ENCODE measurements at places on chromosomes 3 and 15.

DNA sequence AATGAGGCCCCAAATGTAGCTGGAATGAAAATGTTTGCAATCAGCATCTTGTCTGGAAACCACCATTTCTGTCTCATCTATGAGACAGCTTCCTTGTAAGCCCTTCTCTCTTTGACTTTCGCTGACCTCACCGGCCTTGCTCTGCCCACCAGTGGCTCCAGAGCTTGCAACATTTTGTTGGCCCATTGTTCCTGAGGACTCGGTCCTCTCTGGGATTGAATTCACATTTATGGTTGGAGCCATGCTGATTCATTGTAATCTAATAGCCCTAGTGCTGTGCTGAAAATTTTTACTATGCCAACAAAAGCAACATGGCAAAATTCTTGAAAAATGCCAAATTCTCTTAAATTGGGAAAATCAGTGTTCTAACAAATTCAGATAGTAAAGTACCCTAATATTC is 37.2 kb downstream of the ABHD5 start:
- DNase-seq: no peak

- DNase-seq: peak; percentile 45
Observed at GRCh38 chr3:70049761-70050160, 50.2 kb downstream of the SAMMSON start.

GRCh38 chr15:88476635-88477060 is 9.1 kb downstream of the MRPS11 start:
- DNase-seq: peak; percentile 33

DNA sequence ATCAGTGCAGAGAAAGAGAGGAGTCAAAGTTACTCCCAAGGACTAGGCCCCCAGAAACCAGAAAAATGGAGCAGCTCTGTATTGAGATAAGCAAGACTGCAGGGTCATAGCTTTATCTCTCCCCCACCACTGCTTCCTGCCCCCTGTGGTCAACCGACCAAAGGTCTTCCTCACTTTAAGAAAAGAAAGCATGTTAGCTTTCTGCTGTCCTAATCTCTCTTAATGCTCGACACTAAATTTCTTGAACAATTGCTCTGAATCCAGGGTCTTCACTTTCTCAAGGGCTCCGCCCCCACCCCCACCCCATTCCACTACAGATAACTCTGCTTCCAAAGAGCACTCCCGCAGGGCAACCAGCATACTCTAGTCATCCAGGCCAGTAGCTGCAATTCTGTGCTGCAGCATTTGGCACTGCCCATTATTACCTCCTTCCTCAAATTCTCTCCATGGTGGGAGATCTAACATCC is 31.9 kb downstream of the TNIK start:
- no peak for DNase-seq

GRCh38 chr15:87374339-87374738 is 882.2 kb downstream of the NTRK3 start:
- DNase-seq: peak; percentile 38

DNA sequence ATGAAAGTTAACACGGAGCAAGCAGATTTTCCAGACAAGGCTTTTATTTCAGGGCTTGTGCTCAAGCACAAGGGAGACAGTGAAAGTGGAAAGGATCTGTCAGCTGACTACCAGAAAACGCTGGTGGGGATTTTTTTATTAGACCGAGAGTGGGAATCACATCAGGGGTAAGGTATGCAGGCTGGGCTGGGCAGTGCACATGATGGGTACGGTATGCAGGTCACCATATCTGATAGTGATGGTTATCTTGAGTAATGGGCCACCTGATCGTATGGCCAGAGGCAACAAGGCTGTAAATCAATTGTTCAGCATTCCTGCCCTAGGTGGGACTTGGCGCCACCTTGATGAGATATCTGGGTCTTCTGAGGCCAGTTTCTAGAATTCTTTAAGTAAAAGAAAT is 36.9 kb upstream of the PIAS1 start:
- DNase-seq: no peak

DNA sequence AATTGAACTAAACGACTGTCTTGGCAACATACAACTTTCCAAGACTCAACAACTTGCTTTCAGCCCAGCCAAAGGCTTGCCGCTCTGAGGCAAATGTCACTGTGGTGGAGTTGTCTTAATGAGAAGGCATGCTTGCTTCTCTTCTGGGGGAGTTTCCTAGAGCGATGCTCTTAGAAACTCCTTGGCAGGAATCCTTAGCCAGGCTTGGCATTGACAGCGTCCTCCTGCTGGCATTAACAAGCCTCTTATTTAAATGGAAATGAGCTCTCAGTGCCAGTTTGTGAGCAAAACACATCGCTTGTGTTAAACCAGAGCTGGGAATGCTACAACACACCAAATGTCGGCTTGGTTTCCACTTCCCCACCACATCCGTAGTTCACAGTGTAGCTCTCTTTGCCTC is 265.5 kb upstream of the TPRG1 start:
- DNase-seq: no peak

DNA sequence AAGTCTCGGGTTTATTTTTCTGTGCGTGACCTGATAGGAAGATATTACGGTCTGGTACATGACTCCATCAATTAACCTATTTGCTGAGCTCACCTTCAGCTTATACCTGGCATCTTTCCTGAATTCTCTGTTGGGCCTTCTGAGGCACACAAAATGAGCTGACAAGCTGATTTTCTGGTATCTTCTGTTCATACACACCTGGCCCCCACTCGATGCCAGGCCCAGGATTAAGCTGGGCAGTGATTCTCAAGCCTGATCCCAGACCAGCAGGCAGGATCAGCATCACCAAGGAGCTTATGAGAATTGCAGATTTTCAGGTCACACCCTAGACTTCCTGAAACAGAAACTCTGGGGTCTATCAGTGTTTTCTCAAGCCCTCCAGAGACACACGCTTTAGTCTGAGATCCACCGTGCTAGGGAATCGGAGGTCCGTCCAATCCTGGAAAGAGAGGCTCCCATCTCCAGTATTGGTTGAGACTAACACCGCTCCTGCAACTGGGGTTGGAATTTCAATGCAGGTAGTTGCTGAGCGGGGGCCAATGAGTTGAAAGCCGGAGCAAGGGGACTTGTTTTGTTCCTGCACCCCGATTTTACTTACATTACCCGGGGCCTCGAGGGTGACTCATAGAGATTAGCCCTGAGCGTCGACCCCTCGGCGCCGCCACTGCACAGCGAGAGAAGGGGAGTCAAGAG is 636 bp upstream of the EIF1B start:
- no peak for DNase-seq

GRCh38 chr15:90966262-90966661 is 11.6 kb downstream of the RCCD1 start:
- DNase-seq: no peak

- peak; percentile 89 for DNase-seq
Observed at GRCh38 chr3:73605412-73605811, 19.3 kb downstream of the PDZRN3 start.
